NCI-H345 (cell line): ENCODE measurements at places on chromosomes 4 and X.

DNA sequence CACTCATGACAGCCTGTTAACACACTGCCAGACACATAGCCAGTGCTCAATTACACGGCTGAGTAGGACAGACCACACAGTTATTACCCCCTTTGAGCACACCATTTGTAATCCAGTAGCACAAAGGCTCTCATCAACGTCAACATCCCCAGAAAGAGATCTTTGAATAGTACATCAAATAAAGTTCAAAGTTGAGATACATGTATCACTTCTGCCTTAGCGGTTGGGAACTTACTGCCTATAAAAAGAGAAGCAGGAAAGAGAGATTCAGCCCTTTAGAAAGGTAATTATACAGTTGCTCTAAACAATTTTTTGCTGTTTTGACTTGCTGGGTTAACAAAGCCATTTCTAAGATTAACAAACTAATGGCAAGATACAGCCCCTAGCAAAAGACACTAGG, 16.2 kb downstream of the ANXA5 start:
- DNase-seq: no peak

GRCh38 chr4:84678976-84679744, 96.2 kb downstream of the CDS1 start:
- DNase-seq: no peak

DNA sequence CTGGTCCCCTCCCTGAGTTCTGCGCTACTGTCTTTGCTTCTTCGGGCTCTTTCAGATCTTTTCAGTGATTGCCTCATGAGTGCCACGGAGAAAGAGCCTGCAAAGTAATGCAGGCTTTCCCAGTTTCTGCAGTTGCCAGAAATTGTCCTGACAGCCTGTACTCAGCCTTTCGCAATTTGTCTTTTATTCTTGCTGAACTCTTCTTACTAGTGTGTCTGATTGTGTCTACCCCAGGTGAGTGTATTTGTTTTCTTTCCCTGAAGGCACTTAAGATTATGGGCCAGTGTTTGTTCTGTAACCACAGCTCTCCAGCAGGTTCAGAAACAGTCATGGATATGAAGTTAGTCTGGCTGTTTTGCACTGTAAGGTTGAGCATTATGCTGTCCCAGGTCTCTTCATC, 47.1 kb downstream of the FAM193A start:
- no peak for DNase-seq

GRCh38 chr4:1376391-1376840, 29.4 kb downstream of the UVSSA start:
- DNase-seq: no peak

- DNase-seq: no peak
These were observed 27.4 kb downstream of the LEF1 start for GRCh38 chr4:108141213-108141950.

DNA sequence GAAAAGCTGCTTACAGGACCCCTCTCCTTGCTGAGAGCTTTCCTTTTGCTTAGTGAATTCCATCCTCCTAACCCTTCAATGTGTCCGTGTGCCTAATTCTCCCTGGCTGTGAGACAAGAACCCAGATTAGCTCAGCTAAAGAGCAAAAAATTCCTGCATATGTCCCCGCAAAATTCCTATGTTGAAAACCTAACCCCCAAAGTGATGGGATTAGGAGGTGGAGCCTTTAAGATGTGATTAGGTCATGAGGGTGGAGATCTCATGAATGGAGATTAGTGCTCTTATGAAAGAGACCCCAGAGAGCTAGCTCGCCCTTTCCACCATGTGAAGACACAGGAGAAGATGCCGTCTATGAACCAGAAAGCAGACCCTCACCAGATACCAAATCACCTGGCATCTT, 503.0 kb upstream of the DIAPH2 start:
- DNase-seq: no peak

DNA sequence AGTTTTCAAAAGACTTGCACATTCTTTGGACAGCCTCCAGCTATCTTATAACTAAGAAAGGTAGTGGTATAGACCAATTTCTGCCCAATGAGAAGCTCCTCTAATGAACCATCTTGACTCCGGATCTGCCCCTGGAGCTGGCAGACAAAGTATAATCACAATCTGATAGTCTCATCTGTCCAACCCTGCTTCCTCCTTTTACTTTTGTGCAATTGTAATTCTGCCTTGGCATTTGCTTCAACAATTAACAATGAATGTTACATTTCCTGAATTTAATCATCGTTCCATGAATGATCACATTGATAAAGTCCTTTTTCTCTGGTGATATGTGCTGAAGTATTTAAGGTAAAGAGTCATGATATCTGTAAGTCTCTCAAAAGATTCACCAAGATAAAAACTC, 27.8 kb downstream of the FRYL start:
- no peak for DNase-seq

DNA sequence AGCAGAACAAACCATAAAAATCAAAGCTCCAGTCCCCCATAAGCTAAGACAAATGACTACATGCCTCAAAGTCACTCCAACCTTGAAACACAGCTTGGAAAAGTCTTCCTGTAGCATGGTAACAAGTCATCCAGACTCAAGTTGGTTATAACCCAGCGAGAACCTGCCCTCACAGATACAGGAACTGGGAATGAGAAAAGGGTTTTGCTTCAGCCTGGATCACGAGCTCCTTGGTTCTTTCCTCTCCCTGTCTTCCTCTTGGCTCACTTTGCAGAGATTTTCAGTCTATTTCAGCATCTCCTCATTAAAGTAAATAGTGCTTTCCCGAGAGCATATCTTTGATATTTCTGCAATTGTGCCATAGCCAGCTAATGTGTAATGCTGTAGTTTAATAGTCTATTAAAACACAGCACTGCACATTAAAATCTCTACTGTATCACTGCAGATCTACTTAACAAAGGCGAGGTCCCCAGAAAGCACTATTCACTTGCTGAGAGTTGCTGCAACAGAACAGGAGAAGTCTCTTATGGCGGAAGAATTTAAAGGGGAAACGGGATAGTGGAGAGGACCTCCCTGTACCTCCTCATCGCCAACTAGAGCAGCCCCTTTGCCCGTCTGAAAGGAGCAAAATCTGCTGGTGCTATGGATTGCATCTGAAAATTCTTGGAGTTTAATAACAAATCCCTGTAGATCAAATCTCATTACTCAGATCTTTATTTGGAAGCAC, 249.3 kb upstream of the GATB start:
- DNase-seq: no peak

DNA sequence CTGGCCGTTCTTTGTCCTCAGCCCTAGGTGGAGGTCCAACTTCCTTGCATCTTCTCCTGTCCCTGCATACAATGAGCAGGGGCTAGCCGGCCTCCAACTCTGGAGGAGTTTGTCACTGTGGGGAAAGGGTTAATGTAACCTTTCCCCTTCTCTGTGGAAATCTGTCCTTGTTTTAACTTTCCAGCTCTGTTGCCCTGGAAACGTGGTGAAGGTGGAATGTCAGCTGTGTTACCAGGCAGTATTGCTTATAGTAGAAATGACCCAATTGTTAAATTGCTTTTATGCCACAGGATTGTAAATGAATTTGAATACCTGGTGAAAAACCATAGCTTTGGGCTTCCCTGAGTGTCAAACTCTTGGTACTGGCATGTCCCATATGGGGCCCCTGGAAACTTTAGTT, 131.6 kb upstream of the SCML1 start:
- DNase-seq: no peak

DNA sequence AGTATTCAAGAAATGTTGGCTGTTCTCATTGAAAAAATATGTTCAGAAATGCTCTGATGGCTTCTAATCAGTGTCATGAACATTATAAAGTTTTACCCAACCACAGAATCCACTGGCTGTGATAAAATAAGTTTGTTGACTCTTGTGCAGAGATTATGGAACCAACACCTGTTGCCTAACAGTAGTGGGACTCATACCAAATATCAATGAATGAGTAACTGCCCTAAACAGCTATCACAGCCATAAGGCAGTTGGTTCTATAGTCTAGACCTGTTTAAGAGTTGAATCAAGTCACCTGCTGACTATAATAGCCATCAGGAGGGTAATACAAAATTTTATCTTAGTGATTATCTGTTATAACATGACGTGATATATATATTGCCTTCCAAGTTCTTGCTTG, 168.3 kb downstream of the ATOH1 start:
- DNase-seq: no peak

GRCh38 chrX:132710656-132711155, 221.9 kb upstream of the MBNL3 start:
- DNase-seq: no peak

GRCh38 chr4:17260166-17260907, 251.6 kb downstream of the QDPR start:
- no peak for DNase-seq

- DNase-seq: no peak
These were observed 67.3 kb downstream of the PDLIM5 start for GRCh38 chr4:94519019-94519418.

DNA sequence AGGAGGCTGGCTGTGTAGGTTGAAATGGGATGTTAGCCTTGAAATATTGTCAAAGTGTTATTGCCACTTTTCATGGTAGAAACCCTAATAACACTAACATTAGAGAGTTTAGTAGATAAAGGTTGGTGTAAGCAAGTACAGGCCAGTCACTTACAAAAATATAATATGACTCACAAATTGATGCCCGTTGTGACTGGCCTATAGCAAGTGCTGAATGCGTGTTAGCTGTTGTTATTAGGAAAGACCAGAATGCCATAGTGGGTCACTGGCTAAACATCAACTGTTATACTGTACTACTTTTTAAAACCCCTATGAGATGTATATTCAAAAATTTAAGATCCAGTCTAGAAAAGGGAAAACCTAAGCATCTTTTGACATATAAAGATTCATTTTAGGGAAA, 20.4 kb upstream of the GDPD2 start:
- DNase-seq: no peak

- DNase-seq: no peak
These were observed 103.6 kb upstream of the BCOR start for GRCh38 chrX:40201329-40201885.

- DNase-seq: peak; percentile 58
These were observed 16.3 kb downstream of the MAN2B2 start for GRCh38 chr4:6591313-6591712.

GRCh38 chr4:113694008-113694407, 67.5 kb downstream of the CAMK2D start:
- DNase-seq: no peak

- DNase-seq: peak; percentile 7
These were observed 1.3 kb upstream of the ING2 start for GRCh38 chr4:183503497-183504063.

GRCh38 chrX:10174810-10175209, 18.0 kb downstream of the CLCN4 start:
- no peak for DNase-seq

- DNase-seq: no peak
These were observed 13.0 kb downstream of the FGD1 start for GRCh38 chrX:54482839-54483593.

DNA sequence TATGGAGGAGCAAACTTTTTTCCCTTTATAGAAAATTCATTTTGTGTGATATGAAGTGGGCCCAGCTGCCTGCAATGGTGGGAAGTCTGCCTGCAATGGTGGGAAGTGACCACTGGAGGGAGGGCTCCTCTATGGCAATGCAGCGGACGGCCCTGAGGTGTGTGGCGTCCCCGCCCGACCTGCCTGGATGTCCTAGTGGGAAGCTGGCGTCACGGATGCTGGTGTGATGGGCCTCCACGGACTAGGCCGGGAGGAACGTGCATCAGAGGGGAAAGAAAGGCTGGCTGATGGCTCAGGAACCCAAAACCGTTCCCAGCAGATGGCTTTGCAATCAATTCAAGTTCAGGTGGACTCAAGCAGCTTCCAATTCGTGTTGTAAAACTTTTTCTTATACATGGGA, 177.9 kb downstream of the AFAP1 start:
- no peak for DNase-seq

DNA sequence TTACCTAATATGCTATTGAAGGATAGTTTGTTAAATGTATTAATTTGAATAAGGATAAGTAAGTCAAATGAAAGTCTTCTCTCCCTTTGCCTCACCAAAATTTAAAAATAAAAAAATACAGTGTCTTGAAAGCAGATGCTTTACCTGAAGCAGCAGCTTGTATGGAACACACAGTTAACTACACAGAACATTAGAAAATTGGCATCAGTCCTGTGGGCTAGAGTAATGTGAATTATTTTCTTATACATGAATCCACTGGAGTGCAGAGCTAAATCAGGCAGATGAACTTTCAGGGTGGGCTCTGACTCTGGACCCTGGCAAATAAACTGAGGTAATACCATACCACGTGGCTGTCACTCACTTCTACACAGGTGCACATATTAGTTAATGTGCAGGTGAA, 348.0 kb downstream of the FSTL5 start:
- DNase-seq: no peak

GRCh38 chr4:149952101-149952500, 126.1 kb upstream of the DCLK2 start:
- DNase-seq: no peak

- DNase-seq: peak; percentile 35
These were observed 207.8 kb downstream of the ADGRL3 start for GRCh38 chr4:61407642-61408618.

GRCh38 chr4:47704693-47705325, 133.1 kb downstream of the CORIN start:
- peak; percentile 71 for DNase-seq

DNA sequence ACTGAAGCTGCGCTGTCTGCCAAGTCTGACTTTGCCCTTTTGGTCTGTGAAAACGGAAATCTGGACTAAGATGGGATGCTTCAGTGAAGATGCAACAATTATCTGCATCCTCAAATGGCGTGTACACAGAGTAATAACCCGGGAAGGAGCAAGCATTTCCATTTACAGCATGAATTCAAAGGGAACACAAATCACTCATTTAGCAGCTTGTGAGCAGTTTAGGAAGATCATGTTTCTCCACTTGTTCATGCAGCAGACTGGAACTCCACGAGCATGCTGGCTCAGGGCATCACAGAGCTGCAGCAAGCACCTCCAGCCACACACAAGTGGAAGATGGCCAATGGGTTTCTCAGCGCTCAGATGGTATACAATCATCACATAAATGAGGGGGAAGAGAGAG, 175.5 kb downstream of the NLGN4X start:
- DNase-seq: peak; percentile 76

DNA sequence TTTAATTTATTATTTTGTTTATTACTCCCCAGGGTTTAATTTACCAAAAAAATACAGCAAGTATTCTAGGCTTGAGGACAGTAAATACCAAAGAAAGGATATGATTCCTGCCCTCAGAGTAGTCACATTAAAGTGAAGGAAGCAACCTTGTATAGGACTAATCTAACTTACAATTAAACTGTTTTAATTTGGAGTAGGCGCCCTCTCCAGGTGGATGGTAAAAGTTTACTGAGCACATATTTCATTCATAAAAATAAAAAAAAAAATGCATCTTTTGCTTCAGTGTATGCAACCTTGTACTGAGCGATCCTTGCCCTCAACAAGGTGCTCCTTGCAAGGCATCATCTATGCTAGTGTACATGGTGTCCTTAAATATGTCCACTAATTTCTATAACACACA, 72.0 kb upstream of the MAGEB16 start:
- DNase-seq: no peak

DNA sequence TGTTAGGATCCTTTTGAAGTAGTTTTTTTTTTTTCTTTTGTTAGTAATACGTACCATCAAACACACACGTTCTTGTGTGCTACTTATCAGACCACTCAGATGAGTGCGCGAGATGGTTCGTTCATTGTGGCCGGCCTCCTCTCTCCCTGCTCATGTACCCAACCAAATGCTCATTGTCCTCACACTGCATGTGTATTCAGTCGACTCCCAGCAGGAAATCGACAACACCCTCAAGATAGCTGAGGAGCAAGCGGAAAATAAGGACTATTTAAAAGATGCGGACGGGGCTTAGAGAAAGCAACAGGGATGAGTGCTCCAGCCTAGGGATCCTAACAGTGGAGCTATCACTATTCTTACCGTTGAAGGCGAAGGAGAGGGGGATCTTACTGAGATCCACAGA, 72.9 kb upstream of the GUCY1A1 start:
- no peak for DNase-seq

GRCh38 chr4:181077341-181077740, 1165.9 kb upstream of the TENM3 start:
- no peak for DNase-seq
